CD4-positive, alpha-beta T cell (primary cell): ENCODE measurements at places on chromosomes 7 and 10. TPM values are rescaled to one million over a fixed set of nuclear protein-coding genes. Genes with fewer than 3 reads are reported as not detected.

ORC5 gene
- total RNA-seq = 9.3 TPM

ADAM12 gene
- total RNA-seq = 1.5 TPM

IL6 gene
- total RNA-seq = not detected

GRCh38 chr10:71099731-71100361 is 112.5 kb upstream of the UNC5B start:
- DNase-seq = no peak
- no peaks in the 10 kb centered on the region for H3K27me3 ChIP-seq
- H3K4me3 ChIP-seq = no peak overlapping the region
- H3K4me1 ChIP-seq = no peaks in the 10 kb centered on the region
- H3K36me3 ChIP-seq = no peaks in the 10 kb centered on the region

- H3K27me3 ChIP-seq = no peaks in the 10 kb centered on the region
- no peaks in the 10 kb centered on the region for H3K36me3 ChIP-seq
- no peak overlapping the region for H3K27ac ChIP-seq
Measured at GRCh38 chr10:125783957-125784356, 8.3 kb upstream of the MMP21 start.

GRCh38 chr7:121936951-121937623 is 64.1 kb downstream of the PTPRZ1 start:
- no peak overlapping the region for H3K27ac ChIP-seq
- no peak for DNase-seq
- H3K36me3 ChIP-seq = no peaks in the 10 kb centered on the region

DNA sequence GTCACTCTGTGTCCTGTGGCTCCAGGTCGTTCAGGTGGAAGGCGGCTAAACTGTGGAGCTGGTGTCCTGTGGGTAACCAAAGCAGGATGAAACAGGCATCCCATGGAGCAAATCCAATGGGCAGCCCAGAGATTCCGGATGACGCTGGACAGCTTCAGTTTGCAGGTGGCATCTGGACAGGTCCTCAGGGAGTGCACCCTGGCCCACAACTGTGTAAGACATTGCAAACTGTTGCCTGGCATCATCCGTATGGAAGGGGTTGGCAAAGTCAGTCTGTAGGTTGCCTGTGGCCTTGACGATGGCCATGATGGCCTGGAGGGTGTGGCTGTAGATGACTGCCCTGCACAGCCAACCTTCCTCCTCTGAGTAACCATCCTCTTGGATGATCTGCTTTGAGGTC is 35.5 kb downstream of the RPS24 start:
- H3K27me3 ChIP-seq = no peaks in the 10 kb centered on the region
- no peak for DNase-seq

DNA sequence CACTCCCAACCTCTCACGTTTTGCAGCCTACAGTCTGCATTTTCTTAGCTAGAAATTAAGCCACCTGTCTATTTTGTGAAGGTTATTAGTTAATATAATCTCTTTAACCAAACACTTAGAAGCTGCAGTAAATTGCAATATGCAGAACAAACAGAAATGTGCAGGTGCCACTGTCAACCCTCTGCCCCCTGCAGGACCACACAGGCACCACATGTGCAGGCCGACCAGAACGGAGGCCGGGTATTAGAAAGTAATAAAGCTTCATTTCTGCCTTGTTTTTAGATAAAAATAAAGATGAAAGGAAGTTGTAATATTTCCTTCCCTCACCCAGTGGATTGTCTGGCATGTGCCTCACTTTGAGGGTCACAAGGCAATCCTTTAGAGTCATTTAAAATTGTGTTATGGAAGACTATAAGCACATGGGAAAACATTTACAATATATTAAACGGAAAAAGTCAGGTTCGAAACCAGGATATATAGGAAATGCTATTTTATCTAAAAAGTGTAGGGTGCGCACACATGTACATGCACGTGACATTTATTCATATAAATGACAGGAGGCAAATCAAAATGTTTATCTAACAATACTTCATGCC is 158.2 kb downstream of the ARHGAP12 start:
- H3K27me3 ChIP-seq = no peaks in the 10 kb centered on the region
- H3K4me1 ChIP-seq = no peaks in the 10 kb centered on the region
- DNase-seq = peak; percentile 71

DNA sequence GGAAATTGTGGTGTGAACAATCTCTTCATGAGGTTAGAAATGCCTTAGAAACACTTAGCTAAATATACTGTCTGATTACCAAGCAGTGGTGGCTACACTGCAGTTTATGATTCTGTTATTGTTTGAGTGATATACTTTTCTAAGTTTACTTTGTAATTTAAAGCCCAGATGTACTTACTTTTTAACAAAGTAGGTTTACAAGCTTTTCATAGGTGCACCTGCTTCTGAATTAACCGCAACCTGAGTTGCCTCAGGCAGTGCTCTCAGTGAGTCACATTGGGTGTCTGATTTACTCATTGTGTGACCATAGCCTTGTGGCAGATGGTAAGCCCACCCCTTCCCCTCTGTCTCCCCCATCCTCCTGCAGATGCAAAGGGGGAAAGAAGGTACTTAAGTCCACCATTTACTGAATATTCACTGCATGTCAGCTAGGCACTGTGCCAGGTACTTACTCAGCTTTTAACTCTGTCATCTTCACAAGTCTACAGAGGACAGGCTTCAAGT is 9.0 kb downstream of the MTURN start:
- DNase-seq = no peak
- H3K4me1 ChIP-seq = peaks cover 6% of the 10 kb centered on the region
- no peaks in the 10 kb centered on the region for H3K36me3 ChIP-seq
- no peak overlapping the region for H3K27ac ChIP-seq
- H3K27me3 ChIP-seq = no peaks in the 10 kb centered on the region

GRCh38 chr7:68070992-68071391 is 1074.4 kb downstream of the TYW1 start:
- H3K4me3 ChIP-seq = no peak overlapping the region
- H3K27me3 ChIP-seq = no peaks in the 10 kb centered on the region
- H3K27ac ChIP-seq = no peak overlapping the region
- H3K4me1 ChIP-seq = no peaks in the 10 kb centered on the region
